ENCODE measurements at places on chromosomes 16 and 17.

DNA sequence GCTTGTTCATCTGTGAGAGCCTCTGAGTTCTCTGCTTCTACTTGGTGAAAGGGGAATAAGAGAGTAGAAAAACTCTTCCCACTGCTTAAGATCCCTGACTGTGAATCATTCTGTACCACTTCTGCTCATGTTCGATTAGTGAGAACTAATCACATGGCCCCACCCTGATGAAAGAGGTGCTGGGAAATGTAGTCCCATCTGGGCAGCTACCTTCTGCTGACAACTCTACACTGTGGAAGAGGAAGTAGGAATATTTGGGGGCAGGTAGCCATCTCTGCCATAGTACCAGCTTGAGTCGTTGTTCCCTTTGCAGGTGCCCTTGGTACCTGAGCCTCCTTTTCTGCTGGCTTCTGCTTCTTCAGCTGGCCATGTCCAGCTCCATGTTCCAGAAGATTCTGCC lies 29.9 kb downstream of the NKD1 start:
- DNase-seq = no peak

DNA sequence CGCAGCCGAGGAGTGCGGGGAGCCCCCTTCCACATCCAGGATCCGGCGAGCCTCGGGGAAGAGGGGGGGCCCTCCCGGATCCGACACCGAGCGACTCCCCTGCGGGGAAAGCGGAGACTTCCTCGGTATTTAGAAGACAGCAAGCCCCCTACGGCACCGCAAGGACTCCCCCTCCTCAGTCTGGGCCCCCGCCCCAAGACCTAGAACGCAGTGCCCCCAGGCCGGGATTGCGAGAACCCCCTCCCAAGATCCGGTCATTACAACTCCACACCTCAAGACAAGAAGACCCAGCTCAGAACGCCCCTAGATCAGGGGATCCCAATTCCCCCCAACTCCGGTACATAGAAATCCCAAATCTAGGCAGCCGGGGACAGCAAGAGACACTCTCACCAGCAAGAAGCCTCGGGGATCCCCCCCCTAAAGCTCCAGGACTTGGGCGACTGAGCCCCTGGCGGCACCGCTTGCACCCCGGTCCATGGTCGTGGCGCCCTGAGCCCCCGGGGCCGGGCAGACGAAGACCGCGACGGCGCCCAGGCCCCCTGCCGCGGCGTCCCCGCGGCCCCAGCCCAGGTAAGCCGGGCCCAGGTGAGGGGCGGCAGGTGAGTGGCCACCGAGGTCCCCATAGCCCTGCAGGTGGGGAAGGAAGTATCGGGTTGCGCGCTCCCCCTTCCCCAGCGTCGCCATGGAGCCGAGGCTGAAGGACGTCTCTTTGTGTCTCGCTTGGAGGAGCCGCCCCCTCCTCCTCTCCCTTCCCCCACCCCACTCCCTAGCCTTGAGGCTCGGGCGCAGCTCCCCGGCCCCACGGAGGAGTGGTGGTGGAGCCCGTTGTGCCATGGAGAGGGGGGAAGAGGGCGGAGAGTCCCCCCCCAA lies 641 bp downstream of the SBK1 start:
- DNase-seq = peak; percentile 59

- peak; percentile 8 for DNase-seq
These were observed 30.1 kb upstream of the TNFRSF13B start for GRCh38 chr17:17001874-17002520.

DNA sequence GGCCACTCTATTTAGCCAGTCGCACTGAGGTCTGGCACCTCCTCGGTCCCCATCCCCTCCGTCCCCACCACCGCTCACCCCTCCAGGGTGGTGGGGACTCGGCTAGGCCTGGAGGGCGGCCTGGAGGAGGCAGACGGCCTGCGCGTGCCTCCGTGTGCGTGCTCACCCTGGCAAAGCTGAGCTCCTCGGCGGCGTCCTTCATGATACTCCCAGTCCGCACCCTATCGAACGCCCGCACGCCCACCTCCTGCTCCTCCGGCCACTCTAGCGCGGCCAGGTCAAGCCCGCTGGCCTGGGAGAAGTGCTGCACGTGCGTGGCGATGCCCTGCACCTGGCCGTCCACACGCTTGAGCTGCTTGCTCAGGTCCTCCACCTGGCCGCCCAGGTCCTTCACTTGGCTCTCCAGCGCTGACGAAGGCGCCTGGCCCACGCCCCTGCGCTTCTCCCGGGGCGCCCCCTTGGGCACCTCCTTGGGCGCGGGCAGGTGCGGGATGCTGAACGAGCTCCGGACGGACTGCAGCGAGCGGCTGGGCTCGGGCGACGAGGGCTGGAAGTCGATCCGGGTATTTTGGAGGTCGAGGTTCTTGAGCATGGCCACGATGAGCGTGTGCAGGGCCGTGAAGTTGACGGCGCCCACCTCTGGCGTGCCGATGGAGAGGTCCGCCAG lies 644 bp downstream of the QRICH2 start:
- no peak for DNase-seq

- DNase-seq = peak; percentile 70
These were observed at the start of gene TUBB3 for GRCh38 chr16:89922884-89923639. Gene TUBB3, plus strand, starts transcription at chr16:89923342. Its CDS starts 60 bp downstream, at chr16:89923402.

- DNase-seq = peak; percentile 78
These were observed 57.5 kb downstream of the CYB5B start for GRCh38 chr16:69481901-69482341.

DNA sequence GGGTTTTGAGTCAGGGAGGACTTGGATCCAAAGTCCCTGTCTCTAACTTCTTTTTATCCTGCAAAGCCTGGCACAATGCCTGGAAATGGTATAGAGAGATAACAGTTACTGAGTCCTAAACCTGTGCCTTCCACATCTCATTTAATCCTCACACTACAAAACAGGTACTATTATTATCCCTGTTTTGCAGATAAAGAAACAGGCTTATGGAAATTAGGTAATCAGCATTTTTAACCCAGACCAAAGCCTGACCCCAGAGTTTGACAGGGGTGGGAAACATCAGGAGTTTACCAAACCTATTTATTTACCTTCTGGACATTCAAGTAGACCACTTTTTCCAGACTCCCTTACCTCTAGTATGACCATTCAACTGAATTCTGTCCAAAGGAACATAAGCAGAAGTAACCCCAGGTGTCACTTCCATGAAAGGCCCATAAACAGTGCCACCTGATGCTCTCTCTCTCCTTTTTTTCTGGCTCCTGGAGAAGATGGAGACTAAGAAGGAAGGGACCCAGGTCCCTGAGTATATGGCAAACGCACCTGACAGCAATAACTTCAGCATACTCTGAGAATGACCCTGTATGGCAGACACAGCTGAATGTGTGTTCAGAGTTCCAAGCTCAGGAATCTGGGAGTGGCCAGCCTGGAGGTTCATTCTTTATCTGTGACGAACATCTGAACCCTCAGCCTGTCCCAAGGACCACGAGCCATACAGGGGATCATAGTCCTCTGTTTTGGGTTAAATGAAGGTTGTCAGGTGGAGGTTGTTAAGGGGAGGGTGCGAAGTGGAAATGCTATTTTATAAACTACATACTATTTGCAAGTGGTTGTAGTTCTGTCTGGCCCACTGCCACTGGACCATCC lies 62.7 kb downstream of the HLF start:
- no peak for DNase-seq

DNA sequence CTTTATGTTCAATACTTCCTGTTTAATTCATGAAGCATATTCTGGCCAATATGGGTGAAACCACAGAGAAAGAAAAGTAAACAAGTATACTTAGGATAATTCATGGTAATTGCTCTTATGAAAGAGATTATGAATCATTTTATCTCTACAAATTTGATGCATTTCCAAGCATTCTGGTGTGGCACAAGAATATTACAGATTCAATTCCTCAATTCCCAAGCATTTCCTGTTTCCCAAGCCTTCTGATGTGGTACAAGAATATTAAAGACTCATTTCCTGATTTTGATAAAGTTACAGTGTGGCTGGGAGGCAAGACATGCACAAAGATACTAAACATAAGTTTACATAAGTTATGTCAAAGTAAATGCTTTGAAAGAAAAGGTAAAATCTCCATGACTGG lies 126.1 kb upstream of the NUDT7 start:
- no peak for DNase-seq

DNA sequence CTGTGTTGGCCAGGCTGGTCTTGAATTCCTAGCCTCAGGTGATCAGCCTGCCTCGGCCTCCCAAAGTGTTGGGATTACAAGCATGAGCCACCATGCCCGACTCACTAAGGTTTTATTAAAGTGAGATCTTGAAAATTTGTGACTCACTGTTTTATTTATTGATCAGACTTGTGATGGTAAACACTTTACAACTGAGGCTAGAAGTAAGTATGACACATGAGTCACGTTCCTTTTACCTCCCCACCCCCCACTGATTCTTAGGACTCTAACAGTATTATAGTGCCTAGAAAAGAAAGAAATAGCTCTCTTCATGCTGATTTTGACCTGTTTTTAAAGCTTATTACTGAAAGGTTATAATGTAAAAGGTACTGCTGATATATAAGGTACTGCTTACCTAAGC lies 160.6 kb downstream of the TANC2 start:
- DNase-seq = no peak

DNA sequence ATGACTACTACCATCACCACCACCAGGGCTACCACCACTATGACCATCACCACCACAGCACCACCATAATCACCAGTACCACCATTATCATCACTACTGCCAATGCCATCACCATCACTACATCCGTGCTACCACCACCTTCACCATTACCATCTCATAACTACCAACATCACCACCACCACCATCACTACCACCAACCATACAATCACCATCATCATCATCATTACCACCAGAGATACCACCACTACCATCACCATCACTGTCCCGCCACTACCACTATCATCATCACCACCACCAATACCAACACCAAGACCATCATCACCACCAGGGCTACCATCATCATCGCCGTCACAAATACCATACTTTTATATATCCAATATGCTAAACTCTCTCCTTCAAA lies 369.6 kb upstream of the DYNLRB2 start:
- DNase-seq = no peak

DNA sequence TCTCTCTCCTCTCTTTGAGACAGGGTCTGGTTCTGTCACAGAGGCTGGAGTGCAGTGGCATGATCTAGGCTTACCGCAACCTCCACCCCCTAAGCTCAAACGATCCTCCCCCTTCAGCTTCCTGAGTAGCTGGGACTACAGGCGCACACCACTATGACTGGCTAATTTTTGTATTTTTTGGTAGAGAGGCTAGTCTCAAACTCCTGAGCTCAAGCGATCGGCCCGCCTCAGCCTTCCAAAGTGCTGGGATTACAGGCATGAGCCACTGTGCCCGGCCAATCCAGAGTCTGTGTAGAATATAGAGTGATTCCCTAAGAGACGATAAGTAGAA lies 65.8 kb upstream of the RPH3AL start:
- no peak for DNase-seq

GRCh38 chr16:71296584-71297340 lies 7.6 kb upstream of the CMTR2 start:
- DNase-seq = no peak

DNA sequence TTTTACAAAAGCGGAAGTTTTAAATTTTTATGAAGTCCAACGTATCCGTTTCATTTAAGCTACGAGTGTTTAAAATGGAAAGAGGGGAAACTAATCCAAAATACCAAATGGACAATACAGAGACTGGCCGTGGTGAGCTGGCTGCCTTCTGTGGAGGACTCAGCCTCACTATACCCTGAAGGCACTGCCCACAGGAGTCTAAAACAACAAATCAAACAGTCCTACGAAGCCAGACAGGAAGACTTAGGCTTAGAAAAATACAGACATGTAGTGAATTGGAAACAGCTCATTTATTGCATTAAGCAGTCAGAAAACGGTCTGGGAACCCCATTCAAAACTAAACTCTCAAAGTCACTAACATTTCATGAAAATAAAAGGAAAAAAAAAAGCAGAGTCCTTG lies 75.1 kb downstream of the CYTH1 start:
- no peak for DNase-seq

GRCh38 chr16:24984903-24985675 lies 30.1 kb downstream of the ARHGAP17 start:
- no peak for DNase-seq

GRCh38 chr16:69918241-69918640 lies 32.9 kb upstream of the CLEC18A start:
- no peak for DNase-seq

Data from NCI-H1092 (cell line).